HT1080 (cell line): ENCODE measurements at places on chromosomes 7 and 10. TPM values are rescaled to one million over a fixed set of nuclear protein-coding genes. Genes with fewer than 3 reads are reported as not detected.

BICC1 gene
- 7.9 and 8.7 TPM in 2 replicates for total RNA-seq

TCTN3 gene
- 24.0 and 33.0 TPM in 2 replicates for total RNA-seq

- no peak for DNase-seq
Measured at GRCh38 chr7:80707318-80707717, 68.9 kb downstream of the CD36 start.

GRCh38 chr10:107577221-107577620, 412.7 kb upstream of the SORCS1 start:
- no peak for DNase-seq

DNA sequence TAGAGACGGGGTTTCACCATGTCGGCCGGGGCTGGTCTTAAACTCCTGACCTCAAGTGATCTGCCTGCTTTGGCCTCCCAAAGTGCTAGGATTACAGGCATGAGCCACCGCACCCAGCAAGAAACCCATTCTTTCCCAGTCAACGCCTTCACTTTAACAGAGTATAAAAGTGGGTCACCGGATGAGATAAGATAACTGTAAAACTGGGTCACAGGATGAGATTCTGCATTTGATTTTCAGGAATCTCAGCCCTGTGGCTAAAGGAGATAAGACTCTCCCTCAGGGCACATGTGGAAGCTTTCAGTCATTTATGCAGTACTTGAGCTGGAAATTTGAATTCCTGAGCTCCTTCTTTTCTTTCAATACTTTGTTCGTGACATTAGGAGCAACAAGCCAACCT, 70.8 kb downstream of the LRRC17 start:
- no peak for DNase-seq

CDH23 gene
- 0.23 TPM in 1 of 2 replicates, not detected in the other for total RNA-seq

SORCS1 gene
- 0.29 and 0.40 TPM in 2 replicates for total RNA-seq
